ENCODE measurements at places on chromosomes 16 and 17.

GRCh38 chr17:59439262-59439661, 107.8 kb downstream of the YPEL2 start:
- DNase-seq = no peak

DNA sequence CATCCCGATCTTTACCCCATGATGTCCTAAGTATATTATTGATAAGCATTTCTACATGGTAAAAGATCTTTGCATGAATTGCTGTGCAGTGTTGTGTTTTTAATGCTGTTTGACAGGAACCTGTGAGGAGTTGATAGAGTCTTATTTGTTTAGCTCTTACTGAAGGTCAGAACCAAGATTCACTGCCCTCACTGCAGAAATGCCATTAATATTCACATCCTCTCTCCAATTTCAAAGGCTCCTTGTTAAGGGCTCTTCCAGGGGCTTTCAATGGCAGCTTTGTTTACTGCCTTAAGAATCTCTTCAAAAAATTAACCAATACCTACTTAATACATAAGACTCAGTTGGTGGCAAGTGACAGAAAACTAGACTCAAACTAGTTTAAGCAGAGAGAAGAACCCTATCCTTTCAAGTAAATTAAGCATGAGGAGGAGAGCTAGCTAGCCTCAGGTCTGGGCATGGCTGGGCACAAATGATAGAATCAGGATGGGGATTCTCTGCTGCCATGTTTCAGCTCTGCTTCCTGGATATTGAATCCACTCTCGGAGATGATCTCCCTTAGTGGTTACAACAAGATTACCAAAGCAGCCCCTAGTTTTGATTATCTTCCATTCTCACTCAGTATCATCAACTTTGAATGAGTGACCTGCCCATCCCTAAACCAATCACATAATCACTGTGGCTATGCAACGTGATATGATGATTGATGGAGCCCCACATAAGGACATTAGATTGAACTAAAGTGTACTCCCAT, 311.8 kb downstream of the CDH11 start:
- no peak for DNase-seq

- DNase-seq = no peak
Observed at GRCh38 chr17:5895276-5895675, 174.9 kb upstream of the WSCD1 start.

- DNase-seq = no peak
Observed at GRCh38 chr17:81990836-81991683, 13.6 kb downstream of the ASPSCR1 start.

DNA sequence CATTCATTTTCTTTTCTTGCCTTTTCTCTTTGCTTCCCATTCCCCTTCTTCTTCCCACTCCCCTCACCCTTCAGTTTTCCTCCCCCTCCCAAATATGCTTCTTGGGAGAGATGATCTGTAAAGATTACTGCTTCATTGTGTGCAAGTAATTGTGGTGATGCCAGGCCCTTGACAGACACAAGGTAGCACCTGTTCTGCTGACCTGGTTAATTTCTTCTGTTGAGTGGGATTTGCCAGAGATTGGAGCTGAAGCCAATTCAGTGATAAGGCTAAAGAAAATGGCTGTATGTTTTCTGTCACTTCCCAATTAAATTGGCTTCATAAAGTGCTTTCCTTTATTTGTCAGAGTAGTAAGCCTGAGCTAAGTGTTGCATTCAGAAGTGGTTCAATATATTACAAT, 44.5 kb downstream of the AATF start:
- no peak for DNase-seq

DNA sequence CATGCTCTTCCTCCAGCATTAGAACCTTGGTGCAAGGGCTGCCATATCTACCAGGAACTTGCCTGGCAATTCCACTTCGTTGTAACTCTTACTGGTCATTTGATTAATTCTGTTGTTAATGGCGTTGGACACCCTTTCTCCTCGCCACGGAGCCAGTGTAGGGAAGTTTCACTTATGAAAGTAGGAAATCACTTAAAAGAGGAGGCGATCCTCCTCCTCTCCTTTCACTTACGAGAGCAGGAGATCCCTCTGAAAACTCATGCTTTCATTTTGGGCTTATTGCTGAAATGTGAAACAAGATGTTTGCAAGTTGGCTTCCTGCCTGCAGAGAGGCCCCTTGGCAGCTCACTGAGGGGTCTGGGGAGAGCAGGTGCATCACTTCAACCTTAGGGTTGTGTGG, 226.0 kb downstream of the SNX29 start:
- no peak for DNase-seq

GRCh38 chr17:68598074-68598473, 3.1 kb downstream of the FAM20A start:
- DNase-seq = no peak

GRCh38 chr17:74739227-74739831, 2.3 kb downstream of the RAB37 start:
- DNase-seq = no peak

DNA sequence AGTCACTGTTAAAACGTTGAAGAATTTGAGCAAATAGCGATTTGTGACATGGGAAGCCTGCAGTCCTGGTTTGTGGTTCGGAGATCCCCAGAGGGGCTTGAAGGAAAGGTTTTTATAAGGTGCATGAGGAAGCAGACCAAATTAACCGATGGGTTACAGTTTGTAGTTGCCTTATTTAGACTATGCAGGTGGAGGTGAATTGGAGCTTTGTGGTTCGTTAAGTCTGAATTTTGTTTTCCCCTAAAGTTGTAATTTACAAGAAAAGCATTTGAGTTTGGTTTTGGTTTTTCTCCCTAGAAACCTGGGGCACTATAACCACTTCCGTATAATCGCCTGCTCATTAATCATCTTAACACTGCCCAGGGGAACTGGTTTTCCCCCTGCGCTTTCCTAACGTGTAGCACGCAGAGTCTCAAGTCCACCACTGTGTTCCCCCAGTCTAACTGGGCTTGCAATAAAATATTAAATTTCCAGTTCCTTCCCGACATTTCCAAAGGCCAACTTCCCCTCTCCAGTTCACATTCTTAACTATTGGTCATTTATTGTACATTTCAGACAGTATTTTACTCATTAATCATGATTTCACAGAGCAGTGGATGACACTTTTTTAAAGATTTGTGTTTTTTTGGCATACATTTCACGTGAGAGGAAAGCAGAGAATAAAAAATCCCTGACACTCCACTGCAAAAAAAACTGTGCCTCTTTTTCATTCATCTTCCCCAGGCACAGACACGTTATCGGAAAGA, 932 bp downstream of the ZNF267 start:
- no peak for DNase-seq

GRCh38 chr16:64122177-64122576, 999.7 kb downstream of the CDH11 start:
- DNase-seq = no peak

DNA sequence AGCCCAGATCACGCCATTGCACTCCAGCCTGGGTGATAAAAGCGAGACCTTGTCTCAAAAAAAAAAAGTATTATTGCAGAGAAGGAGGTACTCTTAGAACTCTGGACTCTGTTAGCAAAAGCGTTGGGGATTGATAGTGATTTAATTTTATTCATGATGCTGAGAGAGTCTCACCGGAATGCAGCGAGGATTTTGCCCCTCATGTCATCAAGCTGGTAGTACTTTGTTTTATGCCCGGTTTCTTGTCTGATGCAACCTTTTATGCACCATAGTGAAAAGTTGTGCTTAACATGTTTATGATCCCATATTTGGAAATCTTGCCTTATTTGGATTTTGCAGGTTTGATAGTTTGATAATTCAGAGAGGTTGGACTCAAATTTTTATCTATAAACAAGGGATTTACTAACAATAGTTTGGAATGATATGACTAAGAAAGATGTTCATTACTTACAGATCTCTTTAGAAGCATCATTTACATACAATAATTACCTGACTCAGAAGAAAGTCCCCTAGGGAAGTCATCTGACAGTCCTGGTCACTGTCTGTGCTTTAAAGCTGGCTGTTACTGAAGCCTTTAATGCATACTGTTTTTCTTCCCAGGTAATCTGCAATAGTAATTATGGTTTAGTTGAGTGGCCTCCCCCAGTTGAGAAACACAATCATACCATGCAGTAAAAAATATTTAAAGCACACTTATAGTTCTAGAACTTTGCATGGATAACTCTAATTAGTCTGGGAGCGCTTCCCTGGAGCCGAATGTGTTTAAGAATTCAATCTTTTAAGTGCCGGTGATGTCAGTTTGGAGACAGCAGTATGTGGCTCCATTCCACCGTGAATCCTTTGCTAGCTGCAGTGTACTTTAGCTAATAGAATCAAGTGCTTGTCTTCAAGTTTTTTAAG, 120.9 kb downstream of the PRKCA start:
- DNase-seq = no peak

GRCh38 chr17:81685108-81685507, 1.3 kb downstream of the HGS start:
- DNase-seq = no peak

DNA sequence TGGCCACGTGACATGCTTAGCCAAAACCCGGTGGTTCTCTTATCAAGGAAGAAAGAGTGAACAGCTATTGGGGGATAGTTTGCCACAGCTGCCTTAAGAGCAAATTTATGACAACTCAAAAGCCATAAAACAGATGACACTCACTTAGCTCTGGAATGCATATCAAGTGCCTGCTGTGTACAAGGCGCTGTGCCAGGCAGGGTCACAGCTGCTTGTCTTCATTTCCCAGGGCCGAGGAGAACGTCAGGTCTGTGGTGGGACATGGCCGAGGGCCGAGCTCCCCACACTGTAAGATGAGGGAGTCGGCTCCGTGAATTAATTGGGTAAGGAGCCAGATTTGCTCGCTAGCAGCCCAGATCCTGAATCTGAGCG, 14.0 kb downstream of the EEF2K start:
- no peak for DNase-seq

DNA sequence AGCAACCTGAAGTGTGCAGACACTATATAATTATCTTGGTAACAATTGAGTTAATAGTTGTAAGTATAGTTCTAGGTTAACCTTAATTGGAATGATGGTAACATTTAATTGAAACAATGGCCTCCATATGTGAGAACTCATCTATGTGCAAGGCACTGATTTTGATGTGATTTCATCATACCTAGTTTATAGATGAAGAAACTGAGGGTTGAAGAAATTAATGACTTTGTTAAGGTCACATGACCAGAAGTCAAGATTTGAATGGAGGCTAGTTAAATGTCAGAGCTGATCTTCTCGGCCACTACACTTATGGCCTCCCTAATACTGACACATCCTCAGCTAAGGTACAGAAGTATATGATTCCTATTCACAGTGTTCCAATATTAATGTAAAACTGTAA, 128.2 kb upstream of the PSMD7 start:
- DNase-seq = no peak

- no peak for DNase-seq
Observed at GRCh38 chr17:67689534-67690177, 28.1 kb upstream of the NOL11 start.

DNA sequence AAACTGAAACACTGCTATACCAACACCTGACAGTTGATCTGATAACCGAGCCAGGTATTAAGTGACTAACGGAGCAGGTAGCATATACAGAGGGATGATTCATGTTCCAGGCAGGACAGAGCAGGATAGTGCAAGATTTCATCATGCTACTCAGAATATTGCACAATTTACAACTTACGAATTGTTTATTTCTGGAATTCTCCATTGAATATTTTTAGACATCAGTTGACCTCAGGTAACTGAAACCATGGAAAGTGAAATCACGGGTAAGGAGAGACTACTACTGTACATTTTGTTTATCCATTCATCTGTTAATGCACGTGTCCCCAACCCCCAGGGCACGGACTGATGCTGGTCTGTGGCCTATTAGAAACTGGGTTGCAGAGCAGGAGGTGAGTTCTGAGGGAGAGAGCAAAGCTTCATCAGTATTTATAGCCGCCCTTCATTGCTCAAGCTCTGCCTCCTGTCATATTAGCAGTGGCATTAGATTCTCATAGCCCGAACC, 14.5 kb upstream of the PPM1E start:
- no peak for DNase-seq

DNA sequence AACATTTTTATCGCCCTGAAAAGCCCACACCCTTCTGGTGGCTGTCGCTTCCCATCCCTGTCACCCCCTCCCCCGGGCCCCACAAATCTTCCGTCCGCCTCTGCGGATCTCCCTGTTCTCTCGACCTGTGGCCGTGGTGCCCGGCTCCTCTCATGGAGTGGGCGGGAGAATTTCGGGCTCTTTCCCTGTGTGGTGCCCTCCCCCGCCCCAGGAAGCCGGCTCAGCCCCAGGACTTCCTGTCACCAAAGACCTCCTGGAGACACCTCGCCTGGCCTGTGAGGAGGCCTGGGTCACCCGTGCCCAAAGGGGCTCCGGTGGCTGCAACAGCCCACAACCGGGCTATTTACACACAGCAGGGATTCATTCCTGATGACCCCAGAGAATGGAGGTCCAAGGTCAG, 26.1 kb upstream of the UBE2I start:
- DNase-seq = no peak

- DNase-seq = no peak
Observed at GRCh38 chr17:6536053-6536452, 20.3 kb downstream of the PITPNM3 start.

- no peak for DNase-seq
Observed at GRCh38 chr16:53412549-53412948, 21.7 kb upstream of the RBL2 start.

DNA sequence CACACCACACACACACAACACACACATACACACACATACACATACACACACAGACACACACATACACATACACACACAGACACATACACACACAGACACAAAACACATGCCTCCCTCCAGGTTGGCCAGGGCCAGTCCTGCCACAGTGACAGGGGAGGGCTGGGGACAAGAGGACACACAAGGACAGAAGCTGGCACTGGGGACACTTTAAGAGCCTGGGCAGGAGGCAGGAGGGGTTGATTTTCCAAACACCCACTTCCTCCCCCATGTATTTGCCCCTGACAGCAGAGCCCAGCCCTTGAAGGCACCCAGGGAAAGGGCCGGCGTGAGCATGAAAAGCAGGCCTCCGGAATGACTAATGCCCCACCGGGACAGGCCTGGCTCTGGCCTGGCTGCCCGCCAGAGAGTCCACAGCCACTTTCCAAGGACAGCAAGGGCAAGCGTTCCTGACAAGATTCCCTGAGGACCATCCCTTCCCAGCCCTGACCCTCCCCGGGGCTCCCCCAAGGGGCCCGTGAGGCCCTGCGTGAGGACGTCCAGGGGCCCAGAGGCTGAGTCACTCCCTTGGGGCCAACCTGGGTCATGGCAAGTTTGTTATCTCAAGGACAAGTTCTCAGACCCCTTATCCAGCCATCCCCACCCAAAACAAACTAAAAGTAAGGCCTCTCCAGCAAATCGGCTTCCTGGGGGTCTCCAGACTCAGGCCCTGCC, 235.6 kb downstream of the ZNF423 start:
- peak; percentile 37 for DNase-seq

GRCh38 chr16:18833707-18834505, 32.6 kb upstream of the ARL6IP1 start:
- DNase-seq = no peak

- no peak for DNase-seq
Observed at GRCh38 chr16:67967183-67967957, 1.1 kb downstream of the SLC12A4 start.

GRCh38 chr17:82244413-82245133, 15.7 kb downstream of the SLC16A3 start:
- DNase-seq = no peak
